Stimulated activated CD4-positive, alpha-beta T cell treated with anti-CD3 and anti-CD28 coated beads, Interleukin-2, amount 100 ng/mL, for 48 hours (primary cell): ENCODE measurements at places on chromosomes 11 and 22.

GRCh38 chr11:125457814-125458343 lies 38.2 kb downstream of the FEZ1 start:
- no peak for DNase-seq

GRCh38 chr11:134939905-134940304 lies 527.9 kb upstream of the B3GAT1 start:
- no peak for DNase-seq

DNA sequence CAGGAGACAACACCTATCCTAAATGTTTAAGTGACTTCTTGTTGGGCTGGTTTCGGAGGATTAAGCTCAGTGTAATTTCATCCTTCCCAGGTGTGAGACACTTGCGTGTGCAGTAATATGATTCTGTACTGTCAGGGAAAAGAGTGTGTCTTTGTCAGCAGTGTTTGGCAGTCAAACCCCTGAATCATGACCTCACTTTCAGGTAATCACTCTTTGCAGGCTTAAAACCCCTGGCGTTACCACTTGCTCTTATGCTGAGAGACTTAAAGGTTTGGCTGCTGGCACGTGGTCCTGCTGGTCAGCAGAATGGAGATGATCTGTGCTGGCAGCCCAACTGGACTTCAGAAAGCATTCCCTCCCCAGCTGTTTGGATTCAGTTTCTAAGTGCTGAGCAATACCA lies 56.1 kb downstream of the APIP start:
- DNase-seq = no peak

GRCh38 chr11:112132737-112133136 lies 31.2 kb downstream of the IL18 start:
- DNase-seq = no peak

GRCh38 chr22:39592081-39593065 lies 21.8 kb downstream of the CACNA1I start:
- DNase-seq = no peak

GRCh38 chr11:890794-891540 lies 19.6 kb downstream of the CHID1 start:
- no peak for DNase-seq

- DNase-seq = no peak
These were observed 26.3 kb downstream of the KLHL22 start for GRCh38 chr22:20469110-20469868.

DNA sequence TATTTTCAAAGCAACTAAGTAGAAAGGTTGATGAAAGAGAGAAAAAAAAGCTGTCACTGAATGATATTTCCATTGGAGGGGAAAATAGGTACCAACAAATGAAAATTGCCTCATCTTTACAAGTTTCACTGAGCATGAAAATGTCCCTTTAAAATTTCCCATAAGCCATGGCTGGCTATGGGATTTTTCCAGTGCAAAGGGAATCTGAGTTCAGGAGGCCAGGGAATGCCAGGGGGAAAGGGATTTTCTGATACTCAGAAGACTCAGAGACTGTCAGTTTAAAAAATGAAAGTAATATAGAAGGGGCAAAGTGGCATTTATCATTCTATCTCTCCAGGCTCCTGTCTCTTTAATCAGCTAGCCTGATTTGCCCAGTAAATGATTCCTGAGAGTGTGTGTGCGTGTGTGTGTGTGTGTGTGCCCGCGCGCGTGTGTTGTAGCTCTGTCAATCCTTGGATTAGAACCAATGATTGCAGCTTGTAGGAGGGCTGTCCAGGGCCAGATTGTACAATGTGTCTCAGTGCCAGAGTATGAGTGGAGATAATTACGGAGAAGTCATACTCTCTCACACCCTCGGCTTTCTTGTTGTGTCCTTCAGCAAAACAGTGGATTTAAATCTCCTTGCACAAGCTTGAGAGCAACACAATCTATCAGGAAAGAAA lies at the start of gene NTM:
TSS of gene NTM (plus strand) at position 526 of the 662 bp plus-strand sequence.
- DNase-seq = no peak

GRCh38 chr11:114097832-114098231 lies 38.3 kb downstream of the ZBTB16 start:
- no peak for DNase-seq

DNA sequence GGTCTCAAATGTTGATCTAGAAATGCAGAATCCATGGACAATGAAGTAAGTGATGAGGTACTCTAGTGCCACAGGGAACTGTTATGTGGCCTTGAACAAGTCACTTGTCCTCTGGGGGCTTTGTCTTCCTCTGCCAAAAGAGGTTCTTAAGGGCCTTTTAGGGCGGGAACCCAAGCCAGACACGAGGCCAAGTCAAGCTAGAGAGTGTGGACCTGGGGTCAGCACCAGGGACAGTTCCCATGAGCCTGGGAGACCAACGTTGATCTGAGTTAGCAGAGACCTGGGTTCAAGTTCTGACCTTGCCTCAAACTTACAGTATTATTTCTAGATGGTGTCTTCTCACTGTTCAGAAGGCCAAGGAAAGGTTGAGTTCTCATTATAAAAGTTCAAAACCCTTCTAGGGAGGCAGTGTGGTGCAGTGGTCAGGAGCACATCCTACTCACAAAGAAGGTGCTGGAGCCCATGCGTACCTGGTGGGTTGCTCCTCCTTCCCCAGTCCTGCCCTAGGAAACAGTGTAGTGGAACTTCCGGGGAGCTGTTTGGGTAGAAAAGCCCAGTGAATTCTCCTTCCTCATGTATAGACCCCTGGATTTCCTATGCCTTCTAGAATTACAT lies 121.5 kb downstream of the CHST1 start:
- peak; percentile 4 for DNase-seq

DNA sequence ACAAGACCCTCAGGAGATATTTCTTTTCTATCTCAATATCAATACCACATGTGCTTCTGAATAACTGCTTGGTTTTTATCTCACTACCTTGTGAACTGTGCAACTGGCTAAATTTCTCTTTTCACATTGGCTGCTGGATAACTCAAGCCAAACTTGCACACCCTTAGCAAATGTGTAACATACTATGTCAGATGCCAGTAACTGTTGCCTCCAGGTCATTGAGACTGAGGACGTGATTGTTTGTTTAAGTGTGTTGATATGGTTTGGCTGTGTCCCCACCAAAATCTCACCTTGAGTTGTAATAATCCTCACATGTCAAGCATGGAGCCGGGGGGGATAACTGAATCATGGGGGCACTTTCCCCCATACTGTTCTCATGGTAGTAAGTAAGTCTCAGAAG lies 90.2 kb upstream of the LIN7C start:
- DNase-seq = no peak

DNA sequence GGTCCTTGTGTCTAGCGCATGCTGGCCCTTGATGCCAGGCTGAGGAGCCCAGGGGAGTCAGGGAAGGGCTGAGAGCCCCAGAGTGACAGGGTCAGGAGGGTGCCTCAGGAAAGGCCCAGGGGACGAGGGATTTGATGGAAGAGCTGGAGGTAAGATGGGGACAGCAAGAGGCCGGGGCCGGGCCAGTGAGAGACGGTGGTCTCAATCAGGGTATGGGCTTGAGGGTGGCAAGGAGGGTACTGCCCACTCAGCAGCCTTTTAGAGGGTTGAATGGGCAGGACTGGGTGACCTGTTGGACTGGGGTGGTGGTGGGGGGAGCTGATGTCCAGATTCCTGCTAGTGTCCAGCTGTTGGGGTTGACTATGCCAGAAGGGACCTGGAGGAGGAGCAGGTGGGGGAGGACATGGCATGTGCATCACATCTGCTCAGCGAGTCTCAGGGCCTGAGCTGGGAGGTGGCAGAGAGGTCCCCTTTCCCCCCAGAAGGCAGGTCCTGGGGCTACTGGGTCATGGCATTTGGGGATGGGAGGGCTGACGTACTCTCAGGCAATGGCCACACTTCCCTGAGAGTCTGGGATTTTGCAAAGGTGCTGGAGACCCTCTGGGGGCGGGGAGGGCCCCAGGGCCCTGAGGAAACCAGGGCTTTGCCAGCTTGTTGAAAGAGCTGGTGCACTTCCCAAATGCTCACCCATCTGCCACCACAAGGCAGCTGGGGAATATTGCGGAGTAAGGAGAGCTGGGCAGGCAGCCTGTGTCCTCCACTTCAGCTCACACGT lies 18.4 kb downstream of the MYO7A start:
- DNase-seq = no peak

GRCh38 chr11:62466444-62466843 lies 47.6 kb downstream of the SCGB1A1 start:
- DNase-seq = no peak

DNA sequence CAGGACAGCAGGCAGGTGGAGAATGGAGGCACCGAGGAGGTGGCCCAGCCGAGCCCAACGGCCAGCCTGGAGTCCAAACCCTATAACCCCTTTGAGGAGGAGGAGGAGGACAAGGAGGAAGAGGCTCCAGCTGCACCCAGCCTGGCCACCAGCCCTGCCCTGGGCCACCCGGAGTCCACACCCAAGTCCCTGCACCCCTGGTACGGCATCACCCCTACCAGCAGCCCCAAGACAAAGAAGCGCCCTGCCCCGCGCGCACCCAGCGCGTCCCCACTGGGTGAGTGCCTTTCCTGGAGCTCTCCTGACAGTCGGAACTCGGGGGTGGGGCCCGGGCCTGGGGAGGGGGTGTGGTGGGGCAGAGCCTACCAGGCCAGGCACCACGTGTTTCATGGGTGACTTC lies 19.7 kb downstream of the MICALL1 start:
- DNase-seq = no peak

GRCh38 chr11:5301846-5302245 lies at the start of gene OR51B4:
OR51B4 (minus strand) TSS chr11:5301946; CDS start chr11:5301946, 0 bp downstream.
- DNase-seq = no peak

GRCh38 chr22:33908171-33909074 lies 11.9 kb downstream of the LARGE1 start:
- DNase-seq = no peak

- no peak for DNase-seq
These were observed 12.0 kb downstream of the SART1 start for GRCh38 chr11:65973439-65974110.

GRCh38 chr11:67195971-67196456 lies 70.3 kb upstream of the GRK2 start:
- DNase-seq = no peak

- no peak for DNase-seq
These were observed 193.4 kb downstream of the ST3GAL4 start for GRCh38 chr11:126548581-126549550.

- no peak for DNase-seq
These were observed 300.2 kb downstream of the MN1 start for GRCh38 chr22:27501191-27501936.

- DNase-seq = no peak
These were observed 2413.8 kb upstream of the RAG2 start for GRCh38 chr11:39011797-39012196.
